ENCODE measurements at places on chromosomes 3 and 15.
A peak's percentile ranks its signal among the peaks of the same experiment; 100 is the strongest.

DNA sequence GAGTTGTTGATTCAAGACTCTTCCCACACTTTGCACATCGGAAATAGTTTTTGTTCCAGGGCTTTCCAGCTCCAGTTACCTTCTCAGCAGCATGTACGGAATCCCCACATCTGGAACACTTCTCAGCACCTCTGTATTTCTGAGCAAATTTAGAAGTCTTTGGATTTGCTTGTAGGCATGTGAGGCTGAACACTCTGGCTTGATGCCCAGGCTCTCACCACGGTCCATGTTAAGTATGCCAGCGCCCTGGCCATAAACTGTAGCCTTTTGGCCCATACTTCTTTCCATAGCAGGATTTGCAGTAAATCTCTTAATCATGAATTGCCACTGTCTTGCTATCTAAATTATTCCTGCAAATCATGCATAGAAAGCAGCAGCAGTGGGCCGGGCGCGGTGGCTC is 24.4 kb downstream of the ATP2C1 start:
- DNase-seq: no peak

DNA sequence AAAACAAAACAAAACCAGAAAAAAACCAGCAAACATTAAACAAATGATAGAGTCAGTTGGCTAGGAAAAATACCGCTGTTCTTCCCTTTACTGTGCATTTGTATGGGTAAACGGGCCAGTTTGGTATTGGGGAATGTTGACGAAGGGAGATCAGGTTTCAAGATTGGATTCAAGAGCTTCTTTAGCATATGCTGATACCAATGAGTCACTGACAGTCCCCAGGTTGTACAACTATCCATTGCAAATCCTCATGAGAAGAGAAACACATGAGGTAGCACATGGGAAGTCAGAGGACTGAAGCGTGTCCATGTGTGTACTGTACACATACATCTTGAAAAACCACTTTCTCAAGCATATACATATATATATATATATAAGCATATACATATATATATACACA is 25.6 kb downstream of the TIGIT start:
- DNase-seq: no peak

DNA sequence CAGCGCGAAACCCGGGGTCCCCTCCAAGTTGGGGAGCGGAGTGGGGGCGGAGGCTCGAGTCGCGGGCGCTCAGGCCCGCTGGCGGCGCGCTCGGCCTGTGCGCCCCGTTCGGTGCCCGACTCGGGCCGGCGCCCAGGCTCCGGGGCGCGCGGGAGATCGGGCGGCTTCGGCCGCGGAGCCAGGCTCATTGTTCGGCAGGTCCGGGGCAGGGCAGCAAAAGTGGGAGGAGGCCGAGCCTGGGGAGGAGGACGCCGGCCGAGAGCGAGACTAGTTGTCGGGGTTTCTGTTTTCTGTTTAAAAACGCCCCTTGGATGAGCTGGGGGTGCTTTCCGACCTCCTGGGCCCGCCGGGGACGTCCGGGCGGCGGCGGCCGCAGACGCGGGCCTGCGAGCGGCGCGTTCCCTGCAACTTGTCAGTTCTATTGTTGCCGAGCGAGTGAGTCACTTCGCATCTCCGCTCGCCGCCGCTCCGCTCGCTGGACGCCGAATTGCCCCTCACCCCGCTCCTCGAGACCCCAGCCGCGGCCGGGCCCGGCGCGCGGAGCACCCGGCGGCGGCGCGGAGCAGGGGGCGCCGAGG is 676 bp downstream of the TCF12 start:
- DNase-seq: peak; percentile 84

DNA sequence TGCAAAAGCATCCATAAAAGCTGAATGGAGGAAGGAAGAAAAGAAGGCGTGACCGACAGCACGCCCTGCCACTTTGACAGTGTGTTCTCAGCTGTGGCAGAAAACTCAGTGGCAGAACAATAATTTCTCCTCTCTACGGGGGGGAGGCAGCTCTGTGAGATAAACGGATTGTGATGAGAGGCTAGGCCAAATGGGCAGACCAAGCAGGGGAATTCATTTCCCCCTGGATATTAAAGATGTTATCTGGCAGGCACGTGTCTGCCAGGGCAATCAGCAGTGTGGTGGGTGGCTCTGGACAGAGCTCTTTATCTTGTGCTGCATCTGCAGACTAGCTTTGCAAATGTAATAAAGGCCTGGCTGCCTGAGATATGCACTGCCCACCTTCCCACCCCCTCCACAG is 1.9 kb upstream of the RMDN3 start:
- DNase-seq: no peak

DNA sequence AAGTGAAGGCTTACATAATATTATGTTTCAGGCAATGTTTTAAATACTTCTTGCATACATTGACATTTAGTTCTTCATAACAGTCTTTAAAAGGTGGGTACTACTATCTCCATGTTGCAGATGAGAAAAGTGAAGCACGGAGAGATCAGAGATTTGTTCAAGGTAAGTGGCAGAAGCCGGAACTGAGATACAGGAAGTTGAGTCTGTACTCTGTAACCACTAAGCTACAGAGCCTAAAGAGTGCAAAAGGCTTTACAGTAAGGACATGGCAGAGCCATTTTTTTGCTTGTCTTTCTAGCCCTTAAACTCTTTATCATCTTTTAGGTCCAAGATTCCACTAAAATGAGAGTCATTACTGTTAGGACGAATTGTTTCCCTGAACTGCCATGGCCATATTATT is 186.5 kb upstream of the PEX5L start:
- DNase-seq: no peak

DNA sequence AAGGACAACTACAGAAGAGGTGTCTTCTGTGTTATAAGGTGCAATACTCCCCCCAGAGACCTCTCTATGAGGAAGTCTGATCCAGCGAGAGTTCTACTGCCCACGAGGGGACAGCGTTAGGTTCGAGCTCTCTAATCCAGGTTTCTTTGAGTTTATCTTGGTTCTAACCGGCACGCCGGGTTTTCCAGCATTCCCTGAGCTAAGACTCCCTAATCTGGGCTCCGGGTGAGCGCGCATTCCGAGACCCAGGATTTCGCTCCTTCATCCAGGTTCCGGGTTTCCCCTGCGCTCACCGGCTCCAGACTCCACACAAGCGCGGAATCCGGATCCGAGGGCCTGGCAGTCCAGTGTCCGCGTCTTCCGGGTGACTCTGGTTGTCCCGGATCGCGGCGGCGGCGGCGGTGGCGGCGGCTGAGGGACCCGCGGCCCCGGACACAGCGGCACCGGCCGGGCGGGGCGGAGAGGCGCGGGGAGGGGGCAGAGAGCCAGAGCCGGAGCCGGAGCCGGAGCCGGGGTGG is at the start of gene ZNF609:
Gene ZNF609, plus strand, starts transcription at position 373 of the 518 bp plus-strand sequence. CDS start 38,842 bp downstream, outside the sequence.
- peak; percentile 95 for DNase-seq

DNA sequence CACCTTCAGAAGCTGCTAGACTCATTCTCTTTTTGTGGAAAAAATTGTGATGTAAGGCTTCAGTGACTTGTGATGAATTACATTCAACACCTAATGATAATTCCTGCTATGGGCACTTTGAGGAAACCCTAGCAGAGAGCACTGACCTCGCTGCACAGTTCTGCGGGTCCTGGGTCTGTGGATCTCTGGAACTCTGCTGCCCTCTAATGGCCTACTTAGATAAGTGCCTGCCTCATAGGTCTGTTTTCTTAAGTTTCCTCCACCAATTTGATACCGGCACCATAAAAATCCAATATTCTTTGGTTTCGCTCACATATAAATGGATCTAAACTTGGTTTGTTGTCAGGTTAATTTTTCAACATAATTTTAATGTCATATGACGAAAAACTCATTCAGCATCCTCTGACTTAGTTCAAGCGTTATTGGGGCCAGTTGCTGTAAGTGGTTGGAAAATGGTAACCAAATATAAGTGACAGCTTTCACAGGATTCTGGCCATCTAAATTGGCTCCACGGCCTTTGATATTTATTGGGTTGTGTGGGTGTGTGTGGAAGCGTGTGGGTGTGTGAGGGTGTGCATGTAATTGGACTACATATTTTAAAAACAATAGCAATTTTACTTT is 10.4 kb downstream of the SLITRK3 start:
- no peak for DNase-seq

DNA sequence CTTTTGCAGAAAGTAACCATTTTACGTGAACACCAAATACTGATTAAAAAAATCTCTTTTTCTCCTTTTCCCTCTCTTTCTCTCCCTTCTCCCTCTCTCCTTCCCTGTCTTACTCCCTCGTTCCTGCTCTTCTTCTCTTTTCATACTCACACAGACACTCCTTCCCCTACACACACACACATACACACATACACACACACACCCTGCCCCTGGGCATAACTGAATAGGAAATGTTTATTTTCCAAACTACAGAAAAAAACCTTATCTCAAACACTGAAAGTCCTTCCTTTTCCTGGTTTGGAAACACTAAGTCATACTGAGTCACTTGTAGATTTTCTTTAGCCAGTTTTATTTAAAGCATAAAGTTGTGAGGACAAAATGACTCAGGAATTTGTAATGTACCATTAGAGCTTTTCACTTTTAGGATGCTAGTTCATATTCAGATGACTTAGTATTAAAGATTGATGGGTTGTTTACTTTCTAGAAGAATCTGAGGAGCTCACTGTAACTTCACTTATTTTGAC is 62.4 kb downstream of the MBNL1 start:
- peak; percentile 68 for DNase-seq

GRCh38 chr3:177250151-177250550 is 52.9 kb upstream of the TBL1XR1 start:
- no peak for DNase-seq

DNA sequence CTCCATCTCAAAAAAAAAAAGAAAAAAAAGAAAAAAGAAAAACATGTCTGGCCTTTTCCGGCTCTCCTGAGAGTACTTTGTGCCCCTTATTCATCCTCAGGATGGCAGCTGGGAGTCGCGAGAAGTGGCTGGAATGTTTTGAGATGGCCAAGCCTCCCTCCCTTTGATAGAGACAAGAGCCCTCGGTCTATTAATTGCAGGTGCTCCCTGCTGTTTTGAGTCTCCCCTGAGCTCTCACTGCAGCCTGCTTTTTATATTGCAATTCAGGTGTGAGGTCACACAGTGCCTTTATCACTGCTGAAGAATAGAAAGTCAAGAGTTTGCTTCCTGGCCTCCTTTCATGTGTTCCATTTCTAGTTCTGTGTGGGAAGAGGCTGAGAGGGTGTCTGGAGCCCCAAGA is 10.9 kb downstream of the CA12 start:
- peak; percentile 27 for DNase-seq

GRCh38 chr3:13074006-13074375 is 762 bp upstream of the IQSEC1 start:
- no peak for DNase-seq

DNA sequence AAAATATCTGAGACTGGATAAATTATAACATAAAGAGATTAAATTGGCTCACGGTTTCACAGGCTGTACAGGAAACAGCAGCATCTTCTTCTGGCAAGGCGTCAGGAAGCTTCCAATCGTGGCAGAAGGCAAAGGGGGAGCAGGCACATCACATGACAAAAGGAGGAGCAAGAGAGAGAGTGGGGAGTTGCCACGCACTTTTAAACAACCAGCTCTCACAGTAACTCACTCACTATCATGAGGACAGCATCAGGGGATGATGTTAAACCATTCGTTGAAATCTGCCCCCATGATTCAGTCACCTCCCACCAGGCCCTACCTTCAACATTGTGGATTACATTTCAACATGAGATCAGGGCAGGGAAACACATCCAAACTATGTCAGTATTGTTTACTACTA is 114.5 kb upstream of the SPATA16 start:
- no peak for DNase-seq

DNA sequence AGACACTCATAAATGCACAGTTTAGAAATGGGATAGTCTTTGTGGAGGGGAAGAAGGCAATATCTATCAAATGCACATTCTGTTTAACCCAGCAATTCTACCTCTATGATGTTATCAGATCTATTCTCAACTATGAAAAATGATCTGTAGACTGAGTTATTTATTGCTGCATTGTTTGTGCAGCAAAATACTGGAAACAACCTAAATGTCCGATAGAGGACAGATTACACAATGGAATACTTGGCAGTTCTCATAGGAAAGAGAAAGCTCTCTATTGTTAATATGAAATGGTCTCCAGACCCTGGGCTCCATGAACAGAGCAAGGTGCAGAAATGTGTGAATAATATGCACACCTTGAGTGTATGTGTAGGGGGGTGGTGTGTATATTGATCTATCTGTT is 49.0 kb upstream of the SELENOK start:
- no peak for DNase-seq

DNA sequence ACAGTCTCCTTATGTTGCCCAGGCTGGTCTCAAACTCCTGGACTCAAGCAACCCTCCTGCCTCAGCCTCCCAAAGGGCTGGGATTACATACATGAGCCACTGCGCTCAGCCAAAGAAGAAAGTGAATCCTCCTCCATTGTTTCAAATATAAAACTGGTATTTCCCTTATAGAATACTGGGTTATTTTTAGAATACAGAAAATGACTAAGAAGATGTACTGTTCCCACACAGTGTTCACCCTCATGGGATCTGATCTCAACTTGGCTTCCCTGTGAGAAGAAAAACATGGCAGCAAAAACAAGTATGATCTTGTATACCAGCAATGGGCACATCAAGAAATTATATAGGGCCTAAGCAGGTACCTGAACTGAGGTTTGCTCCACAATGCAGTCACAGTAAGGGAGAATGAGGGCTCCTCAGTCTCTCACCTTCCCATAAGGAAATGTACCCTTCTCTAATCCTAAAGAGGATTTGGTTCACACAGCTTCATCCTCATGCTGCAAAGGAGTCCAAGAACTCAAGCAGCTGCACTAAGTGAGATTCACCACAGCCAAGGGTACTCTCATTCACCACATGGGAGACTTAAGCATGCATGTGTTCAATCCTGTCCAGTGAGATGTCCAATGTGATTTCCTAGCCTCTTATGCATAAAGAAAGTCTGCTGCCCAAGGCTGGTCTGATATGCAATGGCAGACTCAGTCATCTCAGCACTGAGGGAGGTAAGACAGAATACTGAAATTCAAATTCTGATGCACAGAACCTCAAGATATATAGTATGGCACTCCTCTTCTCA is 25.8 kb downstream of the USP4 start:
- no peak for DNase-seq

DNA sequence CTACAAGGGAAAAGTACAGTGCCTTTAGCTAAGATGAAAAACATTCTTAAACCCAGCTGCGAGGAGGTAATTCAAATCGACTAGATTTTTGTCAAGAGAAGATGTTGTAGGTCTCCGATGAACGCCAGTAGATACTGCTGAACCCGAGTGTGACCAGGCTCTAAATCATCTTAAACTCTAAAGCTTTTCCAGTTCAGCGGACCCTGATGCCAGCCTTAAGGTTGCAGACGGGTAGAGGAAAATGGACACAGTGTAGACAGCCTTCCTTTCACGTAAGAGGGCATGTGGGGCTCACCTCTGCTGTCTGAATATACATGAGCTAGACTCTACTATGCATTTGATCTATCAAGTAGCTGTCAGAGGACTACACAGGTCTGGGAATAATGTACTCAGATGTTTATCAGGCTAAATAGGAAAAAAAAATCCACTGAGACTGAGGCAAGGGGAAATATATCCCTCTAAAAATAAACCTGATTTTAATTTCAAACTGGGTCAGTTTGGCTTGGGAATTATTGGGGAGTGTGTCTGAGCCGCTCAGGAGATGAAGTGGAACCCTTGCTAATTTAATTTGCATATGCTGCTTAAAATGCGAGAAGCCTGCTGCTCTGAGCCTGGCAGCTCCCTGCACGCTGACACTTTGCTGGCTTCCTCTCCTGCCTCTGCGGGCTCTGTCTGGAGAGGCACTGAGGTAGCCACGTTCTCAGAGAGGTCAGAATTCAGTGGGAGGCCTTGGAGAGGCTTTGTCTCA is 151.9 kb downstream of the CADPS start:
- DNase-seq: no peak

GRCh38 chr15:90101130-90101968 is 919 bp downstream of the IDH2 start:
- DNase-seq: peak; percentile 75

- no peak for DNase-seq
These were observed 82.7 kb upstream of the SELENOK start for GRCh38 chr3:53974324-53974723.

Data from activated effector memory CD4-positive, alpha-beta T cell treated with anti-CD3 and anti-CD28 coated beads, Interleukin-2, amount 50 U/mL, for 16 hours (primary cell).